ENCODE measurements at places on chromosomes 12 and 14.

- no peak for DNase-seq
These were observed 63.2 kb downstream of the KLHL28 start for GRCh38 chr14:44898551-44898950.

GRCh38 chr14:101005447-101005846, 101.9 kb upstream of the RTL1 start:
- DNase-seq, result no peak

GRCh38 chr12:2432856-2433255, 361.9 kb upstream of the FKBP4 start:
- no peak for DNase-seq

- DNase-seq, result no peak
These were observed 2.5 kb downstream of the OR6C76 start for GRCh38 chr12:55428331-55429243.

- no peak for DNase-seq
These were observed 133.5 kb upstream of the TMCC3 start for GRCh38 chr12:94783862-94784261.

DNA sequence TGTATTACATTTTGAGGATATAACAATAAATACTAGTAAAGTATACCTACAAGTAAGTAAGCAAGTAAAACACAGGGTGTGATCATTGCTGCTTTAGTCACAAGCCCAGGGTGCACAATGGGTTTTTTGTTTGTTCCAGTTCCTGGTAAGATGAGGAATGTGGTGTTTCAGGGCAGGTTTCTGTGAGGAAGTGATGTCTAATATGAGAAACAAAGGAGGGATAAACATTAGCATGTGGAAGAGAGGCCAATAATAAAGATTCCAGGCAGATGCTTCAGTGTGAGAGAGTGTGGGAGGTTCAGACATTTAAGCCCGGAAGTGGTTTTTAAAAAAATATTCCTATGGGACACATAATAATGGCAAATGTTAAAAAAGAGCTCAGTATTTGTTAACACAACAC, 808.1 kb upstream of the USP15 start:
- DNase-seq, result no peak

DNA sequence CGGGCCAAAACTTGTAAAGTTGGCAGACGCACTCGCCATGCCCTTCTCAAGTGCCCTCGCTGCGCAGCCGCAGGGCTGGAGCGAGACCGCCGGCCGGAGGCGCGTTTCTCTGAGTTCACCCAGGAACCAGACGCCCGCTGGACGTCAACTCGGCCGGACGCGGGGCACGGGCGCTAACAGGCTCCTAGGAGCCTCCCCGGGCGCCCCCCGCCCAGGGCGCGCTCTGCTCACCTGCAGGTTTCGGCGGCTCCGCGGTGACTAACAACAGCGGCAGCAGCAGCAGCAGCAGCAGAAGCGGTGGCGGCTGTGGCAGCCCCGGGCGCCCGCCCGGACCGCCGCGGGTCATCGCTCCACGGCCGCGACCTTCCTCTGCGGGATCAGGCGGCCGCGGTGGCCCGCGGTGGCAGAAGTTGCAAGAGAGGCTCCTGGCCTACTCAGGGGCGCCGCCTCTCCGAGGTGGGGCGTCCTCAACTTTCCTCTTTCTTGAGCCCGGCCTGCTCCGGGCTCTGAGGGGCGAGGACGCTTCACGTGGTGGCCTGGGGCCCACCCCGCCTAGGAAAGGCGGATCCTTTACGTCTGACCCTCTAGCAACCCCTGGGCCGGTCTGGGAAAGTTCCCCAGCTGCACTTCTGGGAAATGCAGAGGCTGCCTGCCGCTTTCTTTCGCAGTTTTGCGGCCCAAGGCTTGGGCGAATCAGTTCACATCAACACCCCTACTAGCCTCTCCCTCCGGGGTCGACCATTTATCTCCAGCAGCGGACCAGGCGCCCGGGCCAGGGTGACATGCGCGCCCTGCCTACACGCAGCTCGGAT, at the start of gene PLBD1:
TSS of gene PLBD1 (minus strand) at position 533 of the 812 bp plus-strand sequence. CDS start at position 346, 187 bp downstream.
- no peak for DNase-seq

DNA sequence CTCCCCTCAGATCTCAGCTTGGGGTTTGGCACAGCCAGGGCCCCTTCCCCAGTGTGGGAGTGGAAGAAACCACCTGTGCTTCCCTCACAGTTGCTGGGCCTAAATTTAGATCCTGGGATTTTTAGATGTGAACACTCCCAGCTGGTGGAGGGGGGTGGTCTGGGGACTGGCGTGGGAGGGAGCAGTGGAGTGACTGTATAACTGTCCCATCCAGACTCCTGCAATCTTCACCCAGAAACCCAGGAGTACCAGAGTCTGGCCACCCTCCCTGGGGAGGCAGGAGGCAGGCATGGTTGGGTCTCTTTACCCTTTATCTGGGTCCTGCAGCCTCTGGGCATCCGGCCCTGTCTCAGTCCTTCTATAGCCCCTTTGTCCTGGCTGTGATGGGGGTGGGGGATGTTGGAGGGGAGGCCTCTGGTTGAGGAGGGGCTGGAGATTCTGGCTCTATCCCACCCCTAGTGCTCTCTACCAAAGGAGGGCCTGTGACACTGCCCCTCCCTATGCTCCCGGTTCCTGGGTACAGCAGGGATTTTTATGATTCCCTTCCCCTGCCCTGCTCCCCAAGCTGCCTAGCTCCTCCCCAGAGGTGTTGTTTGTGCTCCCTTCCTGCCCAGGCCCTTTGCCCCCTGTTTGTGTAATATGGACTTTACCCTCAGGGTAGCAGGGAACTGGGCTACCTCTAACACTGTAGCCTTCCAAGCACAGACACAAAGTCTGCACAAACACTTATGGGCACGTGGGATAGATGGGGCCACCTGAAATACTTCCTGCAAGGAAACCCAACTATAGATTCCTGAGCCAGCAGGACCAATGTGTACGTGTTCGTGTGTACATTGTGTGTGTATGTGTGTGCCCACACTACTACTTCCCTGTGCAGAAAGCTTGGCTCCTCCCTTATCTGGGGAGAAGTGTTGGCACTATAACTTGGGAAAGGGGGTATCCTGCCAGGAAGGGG, 1.7 kb downstream of the ERBB3 start:
- no peak for DNase-seq

GRCh38 chr14:103021684-103022001, 35.7 kb downstream of the CDC42BPB start:
- DNase-seq, result no peak

DNA sequence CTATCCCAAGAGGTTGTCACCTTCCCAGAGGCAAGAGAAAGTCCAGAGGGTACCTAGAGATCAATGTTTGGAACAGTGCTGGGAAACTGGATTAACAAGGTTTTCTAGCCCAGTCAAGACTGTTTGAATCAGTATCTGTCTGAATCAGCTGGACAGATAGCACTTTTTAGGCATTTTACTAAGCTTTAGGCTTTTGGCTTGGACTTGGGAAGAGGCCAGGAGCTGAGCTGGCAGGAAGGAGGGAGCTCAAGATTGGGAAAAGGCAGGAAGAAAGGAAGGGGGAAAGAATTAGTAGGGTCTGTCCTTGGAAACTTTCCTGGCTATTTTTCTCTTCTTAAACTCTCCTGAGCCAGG, 8.3 kb downstream of the IKZF4 start:
- DNase-seq, result no peak

- no peak for DNase-seq
These were observed 1.4 kb downstream of the ACTN1 start for GRCh38 chr14:68977718-68978171.

DNA sequence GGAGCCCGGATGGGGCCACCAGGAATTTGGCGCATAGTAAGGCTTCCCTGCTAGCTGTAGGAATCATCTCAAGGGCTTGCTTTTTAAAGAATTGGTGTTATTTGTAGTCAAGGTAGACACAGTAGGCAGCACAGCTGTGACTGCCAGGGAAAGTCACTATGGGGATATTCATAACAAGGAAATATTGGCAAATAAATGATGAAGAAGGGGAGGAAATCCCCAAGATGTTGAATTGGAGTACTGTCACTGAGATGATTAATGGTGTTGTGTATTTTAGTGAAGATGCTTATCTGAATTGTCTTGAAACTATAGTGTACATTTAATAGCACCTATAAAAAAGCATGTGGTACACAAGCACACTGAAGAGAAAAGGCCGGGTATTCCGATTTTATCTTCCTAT, 118.9 kb downstream of the NPAS3 start:
- DNase-seq, result no peak

GRCh38 chr14:57323721-57324120, 55.0 kb downstream of the AP5M1 start:
- DNase-seq, result no peak

DNA sequence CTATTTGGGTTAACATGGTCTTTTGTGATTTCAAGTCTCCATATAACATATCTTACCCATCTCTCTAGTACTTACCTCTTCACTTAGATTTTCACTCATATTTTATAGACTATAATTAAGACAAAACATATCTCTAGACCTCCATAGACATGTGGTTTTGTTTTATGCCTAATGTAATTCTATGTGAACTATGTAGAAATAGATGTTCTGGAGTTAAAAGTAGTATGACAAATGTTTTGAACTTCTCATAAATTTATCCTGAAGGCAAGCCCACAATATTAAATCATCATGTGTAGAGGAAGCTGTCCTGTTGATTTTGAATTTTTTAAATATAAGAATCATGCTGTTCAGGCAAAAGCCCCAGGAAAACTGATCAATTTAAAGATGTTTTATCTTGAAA, 169.2 kb downstream of the SYT1 start:
- DNase-seq, result no peak

- no peak for DNase-seq
These were observed 261.3 kb upstream of the NOS1 start for GRCh38 chr12:117622741-117623140.

DNA sequence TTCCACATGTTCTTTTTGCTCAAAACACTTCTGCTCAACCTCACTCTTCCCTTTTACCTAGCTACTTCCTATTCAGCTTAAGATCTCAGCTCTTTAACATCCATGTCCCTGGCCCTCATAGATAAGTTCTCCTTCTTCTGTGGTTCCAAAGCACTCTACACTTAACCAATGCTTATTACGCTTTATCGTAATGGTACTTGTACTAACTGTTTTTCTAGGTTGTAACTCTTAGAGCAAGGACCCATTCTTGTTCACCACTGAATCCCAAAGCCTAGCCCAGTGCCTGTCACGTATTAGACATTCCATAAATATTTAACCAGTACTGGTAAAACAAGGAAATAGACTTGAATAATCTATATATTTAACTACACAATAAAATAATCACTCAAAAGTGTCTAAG, 5.3 kb downstream of the SLC41A2 start:
- no peak for DNase-seq

DNA sequence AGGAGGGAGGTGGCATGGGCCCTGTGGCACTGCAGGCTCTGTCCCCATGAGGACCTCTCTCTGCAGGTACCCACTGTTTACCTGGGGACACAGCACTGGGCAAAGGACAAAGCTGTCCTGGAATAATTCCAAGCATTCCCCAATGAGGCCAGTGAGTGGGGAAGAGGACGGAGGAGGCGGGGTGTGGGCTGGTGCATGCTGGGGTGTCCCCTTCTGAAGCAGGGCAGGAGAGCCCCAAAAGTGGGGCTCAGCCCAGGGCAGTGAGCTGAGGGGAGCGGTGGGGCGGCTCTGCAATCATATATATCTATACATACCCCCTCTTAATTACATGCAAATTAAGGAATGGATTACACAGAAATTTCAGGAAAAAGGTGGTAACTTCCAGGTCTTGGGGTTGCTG, 315.8 kb downstream of the ADGRD1 start:
- DNase-seq, result no peak

DNA sequence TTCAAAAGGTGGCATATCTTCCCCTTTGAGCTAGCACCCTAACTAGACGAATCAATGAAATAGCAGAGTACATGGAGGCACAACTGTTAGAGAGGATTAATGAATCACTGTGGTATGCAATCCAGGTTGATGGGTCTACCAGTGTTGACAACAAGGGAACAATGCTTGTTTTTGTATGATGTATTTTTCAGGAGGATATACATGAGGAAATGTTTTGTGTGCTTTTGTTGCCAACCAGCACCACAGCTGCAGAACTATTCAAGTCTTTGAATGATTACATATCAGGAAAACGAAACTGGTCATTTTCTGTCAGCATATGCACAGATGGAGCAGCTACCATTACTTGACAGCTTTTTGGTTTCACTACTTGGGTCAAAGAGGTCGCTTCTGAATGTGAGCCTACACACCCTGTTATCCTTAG, 142.6 kb downstream of the GPHN start:
- no peak for DNase-seq

- DNase-seq, result no peak
These were observed 156.6 kb downstream of the CALM1 start for GRCh38 chr14:90553298-90553920.

DNA sequence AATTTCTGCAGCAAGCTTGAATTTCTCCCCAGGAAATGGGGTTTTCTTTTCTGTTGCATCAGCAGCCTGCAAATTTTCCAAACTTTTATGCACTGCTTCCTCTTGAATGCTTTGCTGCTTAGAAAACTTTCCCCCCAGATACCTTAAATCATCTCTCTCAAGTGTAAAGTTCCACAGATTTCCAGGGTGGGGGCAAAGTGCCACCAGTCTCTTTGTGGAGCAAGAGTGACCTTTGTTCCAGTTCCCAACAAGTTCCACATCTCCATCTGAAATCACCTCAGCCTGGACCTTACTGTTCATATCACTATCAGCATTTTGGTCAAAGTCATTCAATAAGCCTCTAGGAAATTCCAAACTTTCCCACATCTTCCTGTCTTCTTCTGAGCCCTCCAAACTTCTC, 241.6 kb upstream of the TMTC1 start:
- no peak for DNase-seq

GRCh38 chr14:68959035-68959434, 20.1 kb downstream of the ACTN1 start:
- no peak for DNase-seq

DNA sequence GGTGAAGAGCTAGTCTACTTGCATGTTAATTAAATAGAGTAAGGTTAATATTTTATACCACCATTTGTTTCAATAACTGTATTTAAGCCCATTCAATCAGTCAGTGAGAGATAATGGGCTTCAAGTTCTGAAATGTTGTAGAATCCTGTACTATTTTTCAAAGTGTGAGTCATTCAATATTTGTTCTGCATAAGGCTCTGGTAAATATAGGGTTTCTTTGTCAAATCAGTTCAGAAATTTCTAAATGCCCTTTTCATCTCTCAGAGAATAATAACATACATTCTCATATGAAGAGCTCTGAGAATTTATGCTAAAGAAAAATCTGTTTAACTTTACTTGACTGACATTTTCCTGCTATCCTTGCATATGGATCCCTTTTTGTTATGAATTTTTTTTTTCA, 493.3 kb downstream of the TMTC2 start:
- no peak for DNase-seq
